Glutamatergic neuron (in vitro differentiated cells): ENCODE measurements at places on chromosomes 2 and 18.
A peak's percentile ranks its signal among the peaks of the same experiment; 100 is the strongest.

GRCh38 chr2:43133336-43133707 lies 93.1 kb downstream of the ZFP36L2 start:
- no peak for DNase-seq

- DNase-seq = no peak
Measured at GRCh38 chr2:120503793-120504571, 158.0 kb downstream of the INHBB start.

GRCh38 chr2:43455731-43456642 lies 139.9 kb downstream of the THADA start:
- no peak for DNase-seq

GRCh38 chr2:30164131-30164925 lies 17.5 kb downstream of the YPEL5 start:
- no peak for DNase-seq

DNA sequence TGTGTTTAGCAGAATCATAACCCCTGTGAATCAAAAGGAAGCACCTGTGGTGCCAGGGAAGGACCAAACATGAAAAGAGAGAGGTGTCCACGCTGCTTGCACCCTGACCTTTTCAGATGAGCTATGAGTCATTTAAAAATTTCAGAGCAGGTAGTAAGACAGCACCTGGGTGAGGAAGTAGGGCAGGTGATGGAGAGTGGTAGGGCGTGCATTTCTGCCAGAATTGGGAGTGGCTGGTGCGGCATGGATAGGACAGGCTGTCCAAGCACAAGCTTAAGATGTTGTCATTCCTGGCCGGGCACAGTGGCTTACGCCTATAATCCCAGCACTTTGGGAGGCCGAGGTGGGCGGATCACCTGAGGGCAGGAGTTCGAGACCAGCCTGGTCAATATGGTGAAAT lies 36.8 kb downstream of the NPAS2 start:
- no peak for DNase-seq

DNA sequence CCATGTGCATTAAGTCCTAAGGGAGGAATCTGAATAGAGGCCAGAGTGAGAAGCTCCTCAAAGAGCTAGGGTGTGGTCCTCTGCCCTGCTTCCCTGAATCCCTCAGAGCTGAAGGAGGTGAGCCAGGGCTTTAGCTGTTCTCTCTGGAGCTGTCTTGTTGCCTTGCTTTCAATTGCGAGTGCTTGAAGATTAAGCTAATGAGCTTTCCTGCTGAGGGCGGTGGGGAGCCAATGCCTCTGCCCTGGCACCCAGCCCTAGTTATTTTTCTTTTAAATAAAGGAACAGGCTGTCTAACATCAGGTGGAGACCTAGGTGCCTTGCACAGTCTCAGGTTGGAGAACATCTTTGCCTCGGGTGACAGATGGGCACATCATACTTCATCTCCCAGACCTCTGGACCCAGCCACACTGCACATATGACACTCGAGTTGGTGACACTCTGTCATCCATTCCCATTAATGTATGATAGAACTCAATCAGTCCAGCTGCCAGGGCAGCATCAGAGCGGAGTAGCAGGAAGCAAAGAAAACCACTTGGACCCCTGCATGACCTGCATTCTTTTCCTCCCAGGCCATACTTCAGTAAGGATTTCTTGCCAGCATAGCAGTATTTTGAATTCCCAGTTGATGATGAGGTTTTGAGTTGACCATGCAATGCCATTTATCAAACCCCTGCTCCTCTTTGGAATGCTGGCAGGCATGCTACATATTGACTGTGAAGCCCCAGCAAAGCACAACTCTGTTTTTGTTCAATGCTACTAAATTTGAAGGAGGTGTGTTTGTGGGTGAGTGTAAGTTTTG lies 292.7 kb downstream of the RNF144A start:
- DNase-seq = no peak

DNA sequence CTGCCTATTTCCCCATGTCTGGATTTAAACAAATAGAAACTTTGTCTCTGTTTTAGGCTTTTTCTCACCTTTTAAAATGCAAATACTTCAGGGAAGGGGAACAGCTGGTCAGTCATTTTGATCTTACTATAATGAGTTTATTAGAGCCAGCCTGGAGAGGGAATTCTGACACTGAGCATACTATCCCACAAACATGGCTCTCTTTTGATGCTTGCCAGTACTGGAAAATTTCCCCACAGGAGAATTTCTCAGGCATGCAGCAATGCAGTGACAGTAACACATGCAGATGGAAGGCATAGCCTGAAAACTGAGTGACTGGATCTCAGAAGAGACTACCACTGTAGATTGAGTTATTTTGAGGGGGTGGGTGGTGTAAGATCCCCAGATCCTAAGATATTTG lies 974.3 kb upstream of the CELF4 start:
- DNase-seq = no peak

GRCh38 chr2:15668611-15669305 lies 77.1 kb downstream of the DDX1 start:
- DNase-seq = no peak

DNA sequence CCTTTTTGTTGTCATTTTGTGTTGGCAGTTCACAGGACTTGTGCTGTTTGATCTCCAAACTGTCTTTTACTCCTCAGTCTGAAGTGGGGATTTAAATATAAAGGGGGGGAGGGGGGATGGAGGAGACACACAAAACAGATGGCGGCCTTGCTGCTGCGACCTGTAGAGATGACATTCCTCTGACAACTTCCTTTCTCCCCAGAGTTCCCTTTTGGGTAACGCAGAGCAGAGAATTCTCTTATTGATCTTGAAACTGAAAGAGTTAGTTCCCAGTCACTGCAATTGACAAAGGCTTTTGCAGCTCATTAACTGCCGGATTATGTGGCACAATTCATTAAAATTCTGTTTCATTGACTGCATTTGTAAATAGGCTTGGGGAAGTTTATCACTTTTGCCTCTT lies 279.3 kb downstream of the TSN start:
- DNase-seq = no peak

- DNase-seq = no peak
Measured at GRCh38 chr2:223786943-223787342, 50.4 kb downstream of the AP1S3 start.

GRCh38 chr2:57899898-57900297 lies 146.7 kb upstream of the VRK2 start:
- no peak for DNase-seq

DNA sequence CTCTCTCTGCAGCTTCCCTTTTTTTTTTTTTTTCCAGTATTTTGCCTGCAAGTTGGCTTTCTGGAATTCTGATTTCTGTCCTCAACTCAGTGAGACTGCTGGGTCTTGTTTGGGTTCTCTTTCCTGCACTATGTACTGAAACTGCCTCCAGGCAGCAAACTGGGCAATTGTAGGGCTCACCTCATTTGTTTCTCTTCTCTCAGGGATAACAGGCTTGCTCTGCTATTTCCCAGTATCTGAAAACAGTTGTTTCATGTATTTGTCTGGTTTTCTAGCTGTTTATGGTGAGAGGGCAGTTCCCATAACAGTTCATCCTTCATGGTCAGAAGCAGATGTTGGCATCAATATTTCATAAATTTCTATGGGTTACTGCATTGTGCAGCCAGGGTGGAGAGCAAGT lies 206.0 kb downstream of the CYRIA start:
- no peak for DNase-seq

DNA sequence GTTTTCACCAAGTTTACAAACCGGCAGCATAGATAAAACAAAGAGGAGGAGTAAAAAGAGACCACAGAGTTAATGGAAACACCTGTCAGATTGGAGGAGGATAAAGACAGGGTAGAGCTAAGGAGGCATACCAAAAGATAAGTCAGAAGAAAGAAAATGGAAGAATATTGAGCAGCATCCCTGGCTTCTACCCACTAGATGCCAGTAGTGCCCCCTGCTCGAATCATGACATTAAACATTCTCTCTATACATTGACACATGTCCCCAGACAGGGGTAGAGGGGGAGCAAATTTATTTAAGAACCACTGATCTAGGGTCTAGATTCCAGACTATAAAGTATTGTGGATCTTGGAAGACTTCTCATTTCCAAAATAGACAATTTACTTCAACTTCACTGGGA lies 159.8 kb upstream of the ETAA1 start:
- DNase-seq = no peak

- no peak for DNase-seq
Measured at GRCh38 chr18:30334781-30335180, 707.8 kb downstream of the DSC3 start.

GRCh38 chr2:97011977-97012569 lies 25.7 kb upstream of the FAM178B start:
- DNase-seq = no peak

DNA sequence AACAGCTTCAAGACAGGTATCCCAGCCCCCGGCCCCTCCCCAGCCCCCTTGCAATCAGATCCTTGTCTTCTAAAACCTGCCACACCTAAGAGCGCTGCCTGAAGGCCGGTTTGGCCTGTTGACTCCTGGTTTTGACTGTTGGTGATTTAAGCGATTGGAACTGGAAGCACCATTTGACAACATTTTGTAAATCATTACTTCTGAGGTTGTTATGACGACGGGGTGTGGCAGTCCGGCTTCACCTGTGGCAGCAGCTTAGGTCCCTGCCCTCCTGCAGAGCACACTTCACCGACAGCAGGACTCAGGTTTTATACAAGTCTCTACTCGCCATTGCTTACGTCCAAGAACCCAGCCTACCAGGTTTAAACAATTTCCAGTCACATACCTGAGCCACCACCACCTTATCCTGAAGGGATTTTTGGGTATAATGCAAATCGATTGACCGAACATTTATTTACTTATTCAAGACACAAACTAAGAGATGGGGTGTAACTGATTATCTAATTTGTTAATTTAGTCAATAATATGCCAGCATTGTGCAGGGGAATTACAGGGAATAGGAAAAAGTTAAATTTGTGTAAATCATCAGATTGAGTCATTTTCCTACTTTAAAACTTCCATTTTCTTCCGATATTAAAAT lies 707 bp upstream of the DGUOK start:
- DNase-seq = no peak

- DNase-seq = no peak
Measured at GRCh38 chr2:3463186-3463835, 56.0 kb downstream of the ADI1 start.

DNA sequence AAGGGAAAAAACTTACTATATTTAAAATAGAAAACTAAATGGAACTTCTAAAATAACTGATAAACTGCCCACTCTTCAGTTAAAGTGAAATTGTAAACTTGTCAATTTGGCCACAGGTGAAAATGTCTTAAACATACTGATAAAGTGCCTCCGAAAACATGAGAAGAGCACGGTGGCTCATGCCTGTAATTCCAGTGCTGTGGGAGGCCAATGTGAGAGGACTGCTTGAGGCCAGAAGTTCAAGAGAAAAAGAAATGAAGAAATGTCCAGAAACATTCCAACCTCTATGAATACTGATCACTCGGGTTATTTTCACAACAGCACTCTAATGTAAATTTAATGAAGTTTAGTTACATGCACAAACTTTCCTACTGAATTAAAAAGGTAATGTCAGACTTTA lies 63.4 kb upstream of the DNER start:
- no peak for DNase-seq

DNA sequence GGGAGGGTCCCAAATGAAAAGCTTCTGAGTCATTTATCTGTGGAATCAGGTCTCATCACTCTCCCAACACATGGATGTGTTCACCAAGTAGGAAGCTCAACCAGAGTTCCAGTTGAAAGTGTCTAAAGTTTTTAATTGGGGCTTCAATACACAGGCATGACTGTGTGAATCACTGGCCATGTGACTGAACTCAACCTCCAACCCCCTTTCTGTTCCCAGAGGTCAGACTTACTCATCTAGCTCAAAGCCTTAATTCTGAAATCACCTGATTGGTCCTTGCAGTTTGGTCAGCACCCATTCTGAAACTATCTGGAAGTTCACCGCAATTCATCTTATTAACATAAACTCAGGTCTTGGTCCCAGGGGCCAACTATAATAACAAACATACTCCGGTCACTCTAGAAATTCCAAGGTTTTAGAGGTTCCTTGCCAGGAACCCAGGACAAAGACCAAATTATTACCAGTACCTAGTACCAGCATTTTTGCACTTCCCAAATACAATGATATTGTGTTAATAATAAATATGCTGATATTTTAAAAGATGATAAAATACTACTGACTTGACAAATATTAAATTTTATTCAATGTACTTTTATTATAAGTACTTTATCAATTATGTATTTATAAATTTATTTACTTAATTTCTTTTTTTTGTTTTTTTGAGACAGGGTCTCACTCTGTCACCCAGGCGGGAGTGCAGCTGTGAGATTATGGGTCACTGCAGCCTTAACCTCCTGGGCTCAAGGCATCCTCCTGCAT lies 10.7 kb upstream of the RBM45 start:
- no peak for DNase-seq

DNA sequence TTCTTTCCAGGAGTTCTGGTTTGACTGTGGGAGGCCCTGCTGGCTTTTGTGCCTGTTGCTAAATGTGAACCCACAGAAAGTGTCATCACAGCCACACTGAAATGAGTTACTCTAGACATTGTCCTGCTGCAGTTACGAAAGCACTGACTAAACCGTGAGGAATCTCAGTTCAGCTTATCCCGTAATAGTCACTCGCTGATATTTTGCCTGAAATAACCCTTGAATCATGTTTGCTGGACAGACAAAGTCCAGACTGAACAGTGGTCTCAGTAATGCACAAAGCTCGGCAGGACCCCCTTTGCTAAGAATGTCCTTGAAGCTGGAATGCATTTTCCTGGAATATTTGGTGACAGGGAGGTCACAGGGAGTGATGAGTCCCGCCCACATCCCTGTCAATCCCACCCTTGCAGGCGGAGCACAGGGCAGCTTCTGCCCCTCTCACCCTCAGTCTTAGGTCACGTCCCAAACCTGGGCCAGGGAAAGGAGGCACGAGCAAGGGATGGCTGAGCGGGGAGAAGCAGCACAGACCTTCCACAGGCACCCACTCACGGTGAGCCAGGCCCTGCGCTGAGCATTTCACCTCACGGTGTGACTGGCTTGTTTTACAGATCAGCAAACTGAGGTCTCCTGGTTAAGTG lies 53.4 kb downstream of the ADI1 start:
- no peak for DNase-seq

DNA sequence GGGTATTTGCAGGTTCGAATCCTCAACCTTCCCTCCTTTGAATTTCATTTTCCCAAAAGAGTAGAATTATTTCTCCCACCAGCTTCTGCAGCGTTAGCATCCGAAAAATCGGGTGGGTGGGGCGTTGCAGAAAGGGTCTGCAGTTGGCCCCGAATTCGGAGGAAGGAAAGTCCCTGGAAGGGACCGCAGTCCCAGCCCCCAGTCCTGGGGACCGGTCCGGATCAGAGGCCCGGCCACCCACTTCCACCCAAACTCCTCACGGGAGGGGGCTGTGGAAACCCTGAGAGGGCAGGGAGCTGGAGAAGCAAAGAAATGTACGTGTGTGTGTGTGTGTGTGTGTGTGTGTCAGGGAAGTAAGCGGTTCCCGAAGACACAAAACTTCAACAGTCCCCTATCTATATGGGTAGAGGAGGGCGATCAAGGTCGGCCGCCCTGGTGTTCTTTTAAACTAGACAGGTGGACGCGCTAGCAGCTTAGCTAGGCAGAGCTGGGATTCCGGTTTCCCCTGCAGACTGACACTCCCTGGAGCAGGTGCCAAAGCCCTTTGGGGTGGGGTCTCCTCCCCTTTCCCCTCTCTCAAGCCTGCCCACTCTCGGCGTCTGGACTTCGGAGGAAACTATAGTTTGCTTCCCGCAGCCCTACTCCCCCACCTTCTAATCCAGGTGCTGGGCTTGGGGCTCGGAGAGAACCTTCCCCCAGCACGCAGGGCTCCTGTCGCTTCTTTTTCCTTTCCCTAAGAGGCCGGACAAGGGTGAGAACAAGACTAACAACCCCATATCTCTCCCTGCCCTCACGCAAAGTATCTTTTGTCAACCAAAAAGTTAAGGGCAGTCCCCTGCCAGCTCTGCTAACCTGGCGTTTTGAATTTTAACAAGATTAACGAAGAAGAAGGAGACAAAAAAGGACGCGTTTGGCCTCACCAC lies 4.8 kb upstream of the ONECUT2 start:
- peak; percentile 23 for DNase-seq

- DNase-seq = no peak
Measured at GRCh38 chr2:28748176-28748575, 3.5 kb upstream of the PPP1CB start.
